ENCODE measurements at places on chromosomes 2 and 18.

DNA sequence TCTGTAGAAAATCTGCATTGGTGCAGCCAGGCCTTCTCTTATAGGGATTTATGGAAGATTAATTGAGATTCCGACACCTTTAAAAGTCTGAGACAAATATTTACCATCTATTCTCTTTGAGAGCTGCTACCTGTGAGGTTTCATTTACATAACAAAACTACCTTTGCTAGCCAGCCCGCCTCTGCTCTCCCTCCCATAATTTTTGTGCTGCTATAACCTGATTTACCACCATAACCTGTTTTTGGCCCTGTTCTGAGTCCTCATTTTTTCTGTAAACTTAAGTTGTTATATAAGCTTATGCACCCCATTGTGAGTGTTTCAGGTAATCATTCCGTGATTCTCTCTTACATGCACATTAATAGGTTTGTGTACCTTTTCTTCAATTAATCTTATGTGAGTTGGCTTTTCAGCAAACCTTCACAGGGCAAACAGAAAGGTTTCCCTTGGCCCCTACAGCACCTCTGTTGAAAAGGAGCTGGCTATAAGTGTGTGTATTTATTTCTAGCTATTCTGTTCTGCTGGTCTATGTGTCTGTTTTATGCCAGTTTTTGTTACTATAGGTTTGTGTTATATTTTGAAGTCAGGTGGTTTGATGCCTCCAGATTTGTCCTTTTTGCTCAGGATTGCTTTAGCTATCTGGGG is 114.9 kb upstream of the XIRP2 start:
- DNase-seq, result no peak

GRCh38 chr18:49479381-49480137 is 7.5 kb downstream of the C18orf32 start:
- no peak for DNase-seq

GRCh38 chr18:75248426-75249174 is 38.0 kb downstream of the TSHZ1 start:
- DNase-seq, result no peak

GRCh38 chr2:141714496-141714895 is 416.3 kb downstream of the LRP1B start:
- DNase-seq, result no peak

GRCh38 chr18:48942554-48943261 is 8.1 kb downstream of the SMAD7 start:
- no peak for DNase-seq

GRCh38 chr2:171081649-171082111 is 79.0 kb downstream of the TLK1 start:
- DNase-seq, result no peak

- DNase-seq, result no peak
Observed at GRCh38 chr2:188678882-188679281, 295.3 kb upstream of the COL3A1 start.

DNA sequence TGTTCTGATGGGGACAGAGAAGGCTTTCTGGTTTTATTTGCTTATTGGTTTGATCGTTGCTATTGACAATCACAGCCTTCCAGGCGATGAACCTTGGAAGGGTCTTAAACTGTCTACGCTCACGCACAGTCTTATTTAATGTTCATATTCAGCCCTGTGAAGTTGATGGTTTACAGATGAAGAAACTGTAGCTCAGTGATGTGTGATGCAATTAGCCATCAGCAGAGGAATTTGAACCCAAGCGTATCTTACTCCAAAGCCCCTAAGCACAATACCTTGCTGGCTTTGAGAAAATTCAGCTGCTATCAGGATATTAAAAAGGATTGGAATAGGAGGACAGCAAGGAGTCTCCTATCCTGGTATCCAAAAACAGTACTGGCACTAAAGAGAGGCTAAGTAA is 98.3 kb upstream of the STPG4 start:
- DNase-seq, result no peak

DNA sequence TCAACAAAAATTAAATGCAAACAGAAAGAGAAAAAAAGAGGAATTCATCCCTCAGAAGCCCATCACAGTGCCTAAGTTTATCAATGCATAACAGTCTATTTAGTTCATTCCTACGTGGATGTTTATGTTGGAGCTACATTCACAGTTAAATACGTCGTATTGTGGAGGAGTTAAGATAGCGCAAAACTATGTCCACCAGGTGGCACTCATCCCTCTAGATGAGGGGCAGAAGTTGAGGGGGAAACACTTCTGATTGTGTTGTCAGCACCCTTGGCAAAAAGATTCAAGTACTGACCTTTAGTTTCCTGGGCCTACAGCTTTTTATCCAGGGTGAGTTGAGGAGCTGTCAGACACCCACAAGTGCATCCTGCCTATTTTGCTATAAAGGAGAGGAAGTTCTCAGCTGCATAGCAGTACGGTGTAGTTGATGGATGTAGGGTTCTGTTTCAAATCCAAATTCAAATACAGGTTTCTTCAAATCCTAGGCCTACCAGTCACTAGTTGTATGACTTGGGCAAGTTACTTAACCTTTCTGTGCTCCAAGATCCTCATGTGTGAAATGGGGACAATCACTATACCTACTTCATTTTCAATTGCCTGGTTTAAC is 26.8 kb upstream of the MYO1B start:
- DNase-seq, result no peak

Measured in SIG-M5 (cell line).